ENCODE measurements at places on chromosomes 3 and 15. TPM values are rescaled to one million over a fixed set of nuclear protein-coding genes. Genes with fewer than 3 reads are reported as not detected.

DNA sequence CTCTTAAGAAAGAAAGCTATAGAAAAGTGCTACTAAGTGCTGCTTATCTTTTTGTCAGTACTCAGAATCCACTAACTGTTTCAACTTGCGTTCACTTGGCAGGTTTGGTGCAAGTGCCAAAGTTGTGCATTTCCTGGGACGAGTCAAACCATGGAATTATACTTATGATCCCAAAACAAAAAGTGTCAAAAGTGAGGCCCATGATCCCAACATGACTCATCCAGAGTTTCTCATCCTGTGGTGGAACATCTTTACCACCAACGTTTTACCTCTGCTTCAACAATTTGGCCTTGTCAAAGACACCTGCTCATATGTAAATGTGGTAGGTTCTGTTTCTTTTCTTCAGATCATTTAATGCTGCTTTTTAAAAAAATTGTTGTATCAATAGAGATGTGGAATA, 32.6 kb downstream of the GYG1 start:
- no peak for DNase-seq

DNA sequence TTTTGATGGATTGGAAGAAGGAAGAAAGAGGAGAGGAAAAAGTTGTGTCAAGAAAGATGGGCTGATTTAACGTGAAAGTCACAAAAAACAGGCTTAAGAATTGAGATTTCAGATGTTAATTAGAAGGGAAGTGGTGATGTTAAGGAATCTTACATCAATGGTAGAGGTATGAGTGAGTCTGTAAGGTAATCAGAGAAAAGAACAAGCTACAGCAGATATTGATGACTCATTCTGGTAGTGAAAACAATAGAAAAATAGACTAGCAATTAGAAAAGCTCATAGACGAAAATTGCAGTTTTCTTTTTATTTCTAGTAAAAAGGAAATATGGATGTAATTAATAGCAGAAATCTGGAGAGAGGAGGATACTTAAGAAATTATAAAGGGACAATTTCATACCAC, 559.6 kb downstream of the MCTP2 start:
- no peak for DNase-seq

DNA sequence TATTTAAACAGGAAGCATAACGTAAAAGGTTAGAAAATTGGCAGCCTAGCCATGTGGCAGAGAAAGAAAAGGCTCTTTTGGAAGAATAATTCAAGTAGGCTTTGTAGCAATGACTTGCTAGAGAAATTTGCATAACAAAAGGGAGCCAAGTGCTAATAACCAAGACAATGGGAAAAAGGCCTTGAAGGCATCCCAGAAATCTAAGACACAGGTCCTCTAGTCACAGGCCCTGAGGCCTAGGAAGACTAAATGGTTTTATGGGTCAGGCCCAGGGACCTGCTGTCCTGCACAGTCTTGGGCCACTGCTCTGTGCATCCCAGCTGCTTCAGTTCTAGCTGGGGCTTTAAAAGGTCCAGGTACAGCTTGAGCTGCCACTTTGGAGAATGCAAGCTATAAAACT, 78.5 kb downstream of the FGF7 start:
- no peak for DNase-seq

- no peak for DNase-seq
These were observed 55.7 kb downstream of the RUBCN start for GRCh38 chr3:197680955-197681521.

DNA sequence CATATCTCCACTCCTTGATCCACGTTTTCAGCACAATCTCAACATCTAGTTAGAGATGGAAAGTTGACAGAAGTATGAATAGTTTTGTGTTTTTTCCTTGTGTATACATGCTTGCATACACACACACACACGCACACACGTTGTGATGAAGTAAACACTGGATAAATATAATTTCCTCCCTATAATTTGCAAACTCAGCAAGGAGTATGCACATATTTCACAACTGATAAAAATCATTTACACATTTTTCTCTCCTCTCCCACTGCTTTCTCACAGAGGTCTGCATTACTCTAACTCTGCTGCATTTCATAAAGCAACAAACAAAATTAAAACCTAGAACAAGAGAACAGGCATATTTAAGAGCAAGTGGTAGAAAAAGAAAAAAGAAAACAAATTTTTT, 320.9 kb downstream of the ERC2 start:
- DNase-seq: no peak

DNA sequence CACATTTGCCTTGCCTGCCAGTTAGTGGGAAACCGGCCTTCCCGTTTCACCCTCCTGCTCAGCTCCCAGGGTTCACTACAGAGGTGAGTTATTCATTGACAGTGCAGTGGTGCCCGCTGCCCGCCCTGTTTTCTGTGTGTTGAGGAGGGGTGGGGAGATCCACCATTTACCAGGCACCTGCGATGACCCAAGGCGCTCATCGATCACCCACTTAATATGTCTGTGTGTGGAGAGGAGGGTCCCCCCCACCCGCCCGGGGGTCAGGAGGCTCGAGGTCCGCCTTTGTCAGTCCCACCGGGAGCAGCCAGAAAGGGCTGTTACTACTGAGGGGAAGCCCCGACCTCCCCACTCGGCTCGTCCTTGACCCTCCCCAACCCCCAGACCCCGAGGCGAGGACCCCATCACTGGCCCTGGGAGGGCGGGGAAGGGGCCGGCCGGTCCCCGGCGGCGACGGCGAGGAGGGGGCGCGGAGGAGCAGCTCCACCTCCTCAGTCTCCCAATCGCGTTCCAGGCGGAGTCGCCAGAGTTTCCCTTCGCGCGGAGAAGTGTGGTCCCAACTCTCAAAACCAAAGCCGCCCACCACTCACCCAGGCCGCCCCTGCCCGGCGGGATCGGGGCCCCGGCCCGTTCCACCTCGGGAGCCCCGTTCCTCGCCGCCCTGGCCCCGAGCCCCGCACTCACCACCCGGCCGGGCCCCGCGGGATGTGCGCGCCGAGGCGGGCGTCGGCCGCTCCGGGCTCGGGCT, 1.1 kb downstream of the PLXNB1 start:
- DNase-seq: no peak

GRCh38 chr15:71288348-71288955, 173.2 kb downstream of the THSD4 start:
- DNase-seq: no peak

DNA sequence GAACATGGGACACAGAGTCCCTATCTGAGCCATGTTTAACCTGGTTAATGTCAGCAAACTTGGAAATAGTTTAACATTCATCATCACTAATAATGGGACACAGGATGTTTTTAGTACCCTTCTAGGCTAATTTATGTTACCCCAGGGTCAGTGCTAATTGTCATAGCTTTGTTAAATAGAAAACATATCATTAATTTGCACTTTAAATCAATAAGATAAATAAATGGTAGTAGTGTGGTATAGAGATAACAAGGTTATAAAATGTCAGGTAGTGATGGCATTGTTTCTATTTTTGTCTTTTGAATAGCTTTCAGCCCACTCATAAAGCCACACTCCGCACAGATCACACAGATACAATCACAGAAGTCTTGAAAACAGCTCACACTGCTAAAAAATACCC, 534.9 kb downstream of the MECOM start:
- DNase-seq: no peak

DNA sequence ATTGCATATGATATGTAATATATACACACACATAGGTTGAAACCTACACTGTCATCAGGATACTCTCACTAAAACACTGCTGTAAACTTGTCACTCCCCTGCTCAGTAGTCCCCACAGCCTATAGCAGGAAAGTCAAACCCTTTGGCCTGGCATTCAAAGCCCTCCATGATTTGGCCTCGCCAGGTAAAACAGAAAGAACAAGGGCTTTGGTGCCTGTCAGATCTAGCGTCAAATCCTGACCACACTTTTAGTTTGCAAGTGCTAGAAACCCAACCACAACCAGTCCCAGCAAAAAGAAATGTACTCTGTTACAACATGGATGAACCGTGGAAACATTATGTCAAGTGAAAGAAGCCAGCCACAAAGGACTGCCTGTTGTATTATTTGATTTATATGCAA, 11.4 kb downstream of the CRABP1 start:
- no peak for DNase-seq

DNA sequence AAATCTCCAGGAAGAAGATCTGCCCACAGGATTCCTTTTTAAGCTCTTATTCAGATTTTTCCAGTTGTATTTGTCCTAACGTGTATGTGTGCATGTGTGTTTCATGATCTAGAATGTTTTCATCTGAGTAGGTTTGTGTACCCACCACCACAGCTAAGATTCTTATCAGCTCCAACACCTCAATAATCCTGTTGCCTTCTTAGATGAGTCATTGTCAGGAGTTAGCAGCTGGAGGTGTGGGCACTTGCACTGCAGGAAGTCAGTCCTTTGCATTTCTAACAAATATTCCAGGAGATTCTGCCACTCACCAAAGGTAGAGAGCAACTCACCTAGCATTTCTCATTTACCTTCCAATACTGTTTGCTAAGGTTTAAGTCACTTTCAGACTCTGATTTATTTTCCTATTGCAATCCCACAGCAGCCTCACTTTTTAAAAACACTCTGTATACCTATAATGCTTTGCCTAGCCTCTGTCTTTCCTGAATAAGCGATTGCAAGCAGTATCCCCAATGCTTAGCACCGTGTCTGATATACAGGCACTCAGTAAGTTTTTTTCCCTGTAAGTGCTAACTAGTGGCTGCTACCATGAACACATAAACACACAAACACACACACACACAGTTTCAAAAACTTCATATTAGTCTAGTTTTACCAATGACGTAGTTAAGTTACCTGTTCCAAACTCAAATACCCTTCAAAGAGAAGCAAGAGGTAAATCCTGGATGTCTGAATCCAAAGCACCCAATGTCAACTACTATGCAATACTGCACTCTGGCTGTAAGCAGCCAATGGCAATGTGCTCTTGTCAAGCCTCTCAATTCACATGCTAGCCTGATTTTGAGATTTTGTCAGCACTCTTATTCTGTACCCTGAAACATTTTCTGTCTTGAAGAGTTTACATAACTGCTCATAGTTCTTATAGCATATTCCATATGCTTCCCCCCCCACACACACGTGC, 713.5 kb upstream of the LMCD1 start:
- no peak for DNase-seq

DNA sequence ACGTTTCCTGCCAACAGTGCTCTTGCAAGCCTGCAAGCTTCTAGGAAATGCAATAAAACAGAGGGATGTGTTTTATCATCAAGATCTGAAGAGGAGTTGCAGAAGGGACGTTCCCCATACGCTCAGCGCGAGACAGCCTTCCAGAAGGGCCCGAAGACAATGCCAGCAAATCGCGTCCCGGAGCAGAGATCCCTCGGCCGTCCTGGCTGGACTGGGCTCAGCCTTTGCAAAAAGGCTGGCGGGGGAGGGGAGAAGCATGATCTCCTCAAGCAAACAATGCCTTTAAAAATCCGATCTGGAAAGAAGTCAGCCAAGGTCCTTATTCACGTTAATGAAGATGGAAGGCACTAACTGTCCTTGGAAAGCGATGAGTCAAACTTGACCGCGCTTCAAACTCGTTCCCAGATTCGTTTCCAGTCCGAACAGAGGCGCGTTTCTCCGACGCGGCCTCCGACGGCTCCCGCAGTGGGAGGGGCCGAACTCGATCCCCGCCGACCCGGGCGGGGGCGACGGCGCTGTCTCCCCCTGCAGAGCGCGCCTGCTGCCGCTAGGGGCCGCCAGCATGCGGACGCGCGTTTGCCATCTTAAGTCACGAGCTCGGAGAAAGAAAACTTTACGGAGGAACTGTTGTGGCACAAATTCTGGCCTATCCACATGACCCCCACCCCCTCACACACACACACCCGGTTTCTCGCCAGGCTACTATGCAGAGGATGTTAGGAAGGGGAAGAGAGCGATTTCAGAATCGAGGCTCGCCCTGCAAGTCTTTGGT, 5.5 kb downstream of the BCL6 start:
- peak; percentile 89 for DNase-seq

DNA sequence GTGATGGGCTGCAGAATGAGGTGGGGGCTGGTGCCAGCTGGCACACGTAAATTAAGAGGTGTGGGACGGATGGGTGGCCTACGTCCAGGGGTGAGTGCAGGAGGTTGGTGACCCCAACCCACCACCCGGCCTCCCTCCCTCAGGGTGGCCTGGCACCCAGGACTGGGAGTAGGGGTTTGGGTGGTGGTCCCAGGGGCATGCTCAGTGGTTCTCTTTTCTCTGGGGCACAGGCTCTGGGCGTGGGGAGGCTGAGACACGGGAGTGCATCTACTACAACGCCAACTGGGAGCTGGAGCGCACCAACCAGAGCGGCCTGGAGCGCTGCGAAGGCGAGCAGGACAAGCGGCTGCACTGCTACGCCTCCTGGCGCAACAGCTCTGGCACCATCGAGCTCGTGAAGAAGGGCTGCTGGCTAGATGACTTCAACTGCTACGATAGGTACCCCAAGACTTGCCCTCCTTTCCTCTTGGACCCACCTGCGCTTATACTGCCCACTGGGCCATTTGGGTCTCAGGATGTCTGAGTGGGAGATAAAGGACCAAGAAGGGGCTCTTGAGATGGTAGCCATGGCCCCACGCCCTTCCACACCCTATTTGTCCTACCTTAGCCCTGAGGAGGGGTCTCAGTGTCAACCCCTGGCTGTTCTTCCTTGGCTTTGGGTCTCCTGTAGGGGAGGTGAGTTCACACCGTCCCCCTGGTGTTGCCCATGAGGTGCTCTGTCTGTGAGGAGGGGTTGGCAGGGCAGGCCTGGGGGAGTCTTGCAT, 18.9 kb upstream of the EXOG start:
- no peak for DNase-seq

GRCh38 chr3:178082326-178082906, 453.8 kb upstream of the KCNMB2 start:
- DNase-seq: no peak

DNA sequence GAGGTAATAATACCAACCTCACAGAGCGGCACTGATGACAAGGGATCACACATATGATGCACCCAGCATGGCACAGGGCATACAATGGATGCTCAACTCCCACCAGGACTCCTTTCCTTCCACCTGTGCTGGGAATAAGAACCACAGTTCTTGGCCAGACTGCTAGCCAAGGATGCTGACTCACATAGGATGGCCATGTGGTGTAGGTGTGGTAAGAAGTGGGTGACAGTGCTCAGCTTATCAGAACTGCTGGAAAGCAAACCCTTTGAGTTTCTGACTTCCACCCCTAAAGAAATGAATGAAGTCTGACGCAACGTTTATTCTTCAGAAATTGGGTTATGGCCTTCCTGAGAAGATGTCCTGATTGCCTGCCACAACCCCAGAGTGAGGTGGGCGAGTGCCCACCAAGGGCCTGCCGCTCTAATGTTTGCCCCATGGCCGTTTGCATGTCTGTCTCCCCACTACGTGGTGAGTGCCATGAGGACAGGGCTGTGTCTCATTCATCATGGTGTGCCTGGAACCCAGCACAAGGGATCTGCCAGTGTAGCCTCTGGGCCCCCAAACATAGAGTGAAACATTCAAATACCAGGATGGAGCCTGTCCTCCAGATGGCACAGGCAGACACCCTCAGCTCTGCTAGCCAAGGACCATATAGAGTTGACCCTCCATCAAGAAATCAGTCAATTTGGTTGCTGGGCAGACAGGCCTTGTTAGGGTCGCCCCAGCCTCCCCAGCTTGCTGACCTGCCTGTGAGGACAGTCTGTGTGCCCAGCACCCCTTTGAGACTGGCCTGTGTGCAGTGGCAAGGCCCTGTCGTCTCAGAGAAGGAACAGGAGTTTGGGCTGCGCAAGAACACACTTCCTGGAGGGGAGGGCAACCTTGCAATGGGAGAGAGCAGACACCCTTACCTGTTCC, 57.6 kb upstream of the SLCO2A1 start:
- DNase-seq: no peak

GRCh38 chr3:34157491-34157890, 359.1 kb downstream of the PDCD6IP start:
- DNase-seq: no peak

The WDR73 gene
- total RNA-seq: 12.0 TPM

The CLSTN2 gene
- total RNA-seq: 13.6 TPM

The LINGO1 gene
- total RNA-seq: 7.0 TPM

The FHIT gene
- 10.4 TPM for total RNA-seq

The GASK1A gene
- total RNA-seq: 2.1 TPM

The VWA5B2 gene
- not detected for total RNA-seq

The HTR3E gene
- total RNA-seq: not detected

The TMEM266 gene
- total RNA-seq: not detected
